ENCODE measurements at places on chromosomes 7 and 10. TPM values are rescaled to one million over a fixed set of nuclear protein-coding genes. Genes with fewer than 3 reads are reported as not detected.

DNA sequence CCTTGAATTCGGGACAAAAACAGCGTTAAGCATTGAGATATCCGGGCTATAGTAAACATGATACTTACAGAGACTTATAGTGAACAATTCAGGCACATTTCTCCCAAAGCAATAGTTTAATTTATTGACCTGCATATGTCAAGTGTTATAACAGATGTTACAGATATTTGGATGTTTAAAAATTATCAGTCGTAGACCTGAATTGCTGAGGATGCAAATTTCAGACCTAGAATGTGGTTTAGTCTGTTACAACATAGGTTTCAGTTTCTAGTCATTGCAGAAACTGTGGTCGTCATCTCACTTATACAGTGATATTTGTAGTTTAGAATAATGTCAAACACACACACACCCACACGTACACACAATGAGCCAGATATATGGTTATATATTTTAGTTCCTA lies 85.2 kb downstream of the VTI1A start:
- DNase-seq, result no peak

DNA sequence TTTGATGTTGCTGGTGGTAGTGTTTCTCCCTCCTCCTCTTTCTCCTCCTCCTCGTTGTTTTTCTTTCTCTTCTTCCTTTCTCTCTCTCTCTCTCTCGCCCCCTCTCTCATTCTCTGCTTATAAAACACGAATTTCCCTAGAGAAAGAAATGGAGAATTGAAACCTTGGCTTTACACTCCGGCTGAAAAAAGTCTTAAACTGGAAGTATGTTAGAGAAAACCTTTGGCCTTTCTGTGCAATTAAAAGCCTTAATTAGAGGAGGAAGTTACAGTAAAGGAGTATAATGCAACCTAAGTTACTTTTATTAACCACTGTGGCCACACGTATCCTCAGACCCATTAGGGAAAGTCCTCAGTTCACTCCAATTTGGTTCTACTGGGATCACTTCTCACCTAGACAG lies 501.7 kb upstream of the SORCS1 start:
- DNase-seq, result no peak

- no peak for DNase-seq
Measured at GRCh38 chr10:109902992-109903947, 20.0 kb downstream of the XPNPEP1 start.

The ATP5MK gene
- polyA plus RNA-seq, result 264 TPM

GRCh38 chr7:31338706-31339105 lies 1.8 kb downstream of the NEUROD6 start:
- no peak for DNase-seq

The KIAA1217 gene
- 106 TPM for polyA plus RNA-seq

The TMEM178B gene
- polyA plus RNA-seq, result 0.33 TPM

GRCh38 chr7:158911145-158911544 lies 54.8 kb downstream of the DYNC2I1 start:
- DNase-seq, result no peak

GRCh38 chr7:151274396-151274795 lies 25.9 kb upstream of the SMARCD3 start:
- DNase-seq, result no peak

DNA sequence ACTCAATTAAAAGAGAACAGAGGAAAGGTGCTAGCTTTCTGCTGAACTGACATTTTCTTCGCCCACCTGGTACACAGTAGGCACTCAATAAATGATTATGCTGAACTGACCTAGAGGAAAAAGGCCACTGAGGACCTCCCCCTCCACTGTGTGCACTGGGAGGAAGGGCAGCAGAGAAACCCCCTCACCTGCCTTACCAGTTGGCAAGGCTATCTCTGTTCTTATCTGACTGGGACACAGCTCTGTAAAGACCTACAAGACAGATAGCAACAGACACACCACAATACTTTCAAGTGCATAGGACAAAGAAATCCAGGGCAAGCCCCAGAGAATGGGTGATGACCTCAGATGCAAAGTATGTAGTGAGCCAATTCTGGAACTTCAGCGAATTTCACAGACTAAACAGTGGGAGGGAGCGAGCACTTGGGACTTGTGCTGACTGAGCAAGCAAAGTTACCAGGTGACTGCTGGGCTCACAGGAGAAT lies 30.4 kb downstream of the PDLIM1 start:
- no peak for DNase-seq

- DNase-seq, result no peak
Measured at GRCh38 chr10:17836942-17837341, 27.8 kb downstream of the MRC1 start.

The OR2A12 gene
- not detected for polyA plus RNA-seq

The FAM180A gene
- 0.19 TPM for polyA plus RNA-seq

DNA sequence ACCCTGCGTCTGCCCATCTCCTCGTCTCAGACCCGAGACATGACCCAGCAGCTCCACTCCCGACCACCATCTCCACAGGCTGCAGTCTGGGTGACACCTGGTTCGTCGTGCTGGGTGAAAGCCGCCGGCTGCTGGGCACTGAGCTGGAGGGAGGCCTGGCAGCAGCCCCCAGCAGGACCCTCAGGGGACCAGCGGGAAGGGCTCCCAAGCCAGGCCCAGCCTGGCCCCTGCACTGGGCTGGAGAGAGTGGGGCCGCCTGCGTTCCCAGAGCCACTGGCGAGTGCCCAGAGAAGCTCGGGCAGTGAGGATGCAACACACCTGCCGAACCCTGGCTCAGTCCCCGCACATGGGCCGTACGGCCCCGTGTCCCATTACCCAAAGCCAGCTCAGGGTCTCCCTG lies 21.3 kb downstream of the CFAP46 start:
- no peak for DNase-seq

The CYP2C18 gene
- 0.32 TPM for polyA plus RNA-seq

GRCh38 chr7:124796771-124797170 lies 31.2 kb upstream of the GPR37 start:
- DNase-seq, result no peak

DNA sequence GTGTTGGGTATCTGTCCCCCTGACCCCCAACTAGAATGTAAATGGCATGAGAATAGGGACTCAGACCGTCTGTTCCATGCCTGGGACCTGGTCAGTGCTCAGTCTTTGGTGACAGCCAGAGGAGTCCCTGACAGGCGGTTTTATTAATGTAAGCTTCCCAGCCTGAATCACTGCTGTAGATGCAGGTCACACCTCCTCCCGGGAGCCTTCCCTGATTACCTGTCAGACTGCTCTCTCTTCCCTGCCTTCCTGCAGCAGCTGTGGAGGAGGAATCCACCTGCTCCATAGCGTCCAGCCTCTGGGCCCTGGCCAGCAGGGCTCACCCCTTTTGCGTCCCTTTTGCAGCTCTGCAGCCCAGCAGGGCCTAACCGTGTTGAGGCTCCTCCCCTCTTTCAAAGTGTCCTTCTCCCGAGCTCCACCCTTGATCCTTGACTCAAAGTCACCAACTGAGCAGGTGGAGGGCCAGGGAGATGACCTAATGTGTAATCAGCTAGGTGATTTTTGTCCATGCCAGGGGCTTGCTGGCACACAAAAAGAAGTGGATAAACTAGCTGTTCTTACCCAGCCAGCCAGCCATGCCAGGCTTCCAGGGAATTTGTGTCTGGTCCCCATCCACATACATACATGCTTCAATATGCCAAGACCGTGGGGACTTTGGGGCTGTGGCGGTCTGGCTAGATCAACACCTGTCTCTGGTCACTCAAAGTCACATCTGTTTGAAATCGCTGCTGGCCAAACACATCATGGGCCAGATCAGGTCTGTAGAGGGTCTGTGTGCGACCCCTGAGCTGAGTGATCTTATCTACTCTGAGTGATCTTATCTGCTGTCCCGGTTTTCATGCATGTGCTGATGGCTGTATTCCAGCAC lies 195.1 kb downstream of the CCDC3 start:
- no peak for DNase-seq

DNA sequence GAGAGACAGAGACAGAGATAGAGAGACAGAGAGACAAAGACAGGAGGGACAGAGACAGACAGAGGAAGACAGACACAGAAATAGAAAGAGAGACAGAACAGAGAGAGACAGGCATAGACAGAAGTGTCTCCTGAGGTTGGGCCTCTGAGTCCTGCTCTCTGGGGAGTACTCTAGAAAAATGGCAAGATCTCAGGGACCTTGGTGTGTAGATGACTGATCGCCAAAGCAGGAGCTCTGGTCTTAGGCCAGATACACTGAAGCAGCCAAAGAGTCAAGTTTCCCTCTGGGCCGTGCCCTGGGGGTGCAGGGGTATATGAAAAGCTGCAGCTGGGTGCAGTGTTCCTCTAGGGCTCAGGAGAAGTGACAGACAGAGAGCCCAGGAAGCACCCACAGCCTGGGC lies 176.6 kb upstream of the TNS3 start:
- no peak for DNase-seq

The TMUB1 gene
- 33.8 TPM for polyA plus RNA-seq

DNA sequence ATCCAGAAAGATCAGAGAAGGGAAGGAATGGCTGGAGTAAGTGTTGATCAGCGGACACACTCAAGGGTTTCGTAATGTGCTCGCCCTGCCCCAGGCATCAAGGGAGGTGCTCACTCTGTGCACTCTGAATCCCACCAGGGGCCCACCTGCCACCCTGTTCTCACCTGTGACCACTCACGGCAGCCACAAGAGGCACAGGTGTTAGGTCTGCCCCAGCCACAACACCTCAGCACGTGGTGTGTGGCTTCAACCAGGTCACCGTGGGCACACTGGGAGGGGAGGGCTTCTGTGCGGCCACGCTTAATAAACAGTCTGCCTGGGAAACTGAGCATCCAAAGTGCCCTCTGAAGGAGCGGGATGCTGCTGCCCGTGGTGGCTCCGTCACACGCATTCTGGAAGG lies 49.8 kb downstream of the CUX1 start:
- no peak for DNase-seq

DNA sequence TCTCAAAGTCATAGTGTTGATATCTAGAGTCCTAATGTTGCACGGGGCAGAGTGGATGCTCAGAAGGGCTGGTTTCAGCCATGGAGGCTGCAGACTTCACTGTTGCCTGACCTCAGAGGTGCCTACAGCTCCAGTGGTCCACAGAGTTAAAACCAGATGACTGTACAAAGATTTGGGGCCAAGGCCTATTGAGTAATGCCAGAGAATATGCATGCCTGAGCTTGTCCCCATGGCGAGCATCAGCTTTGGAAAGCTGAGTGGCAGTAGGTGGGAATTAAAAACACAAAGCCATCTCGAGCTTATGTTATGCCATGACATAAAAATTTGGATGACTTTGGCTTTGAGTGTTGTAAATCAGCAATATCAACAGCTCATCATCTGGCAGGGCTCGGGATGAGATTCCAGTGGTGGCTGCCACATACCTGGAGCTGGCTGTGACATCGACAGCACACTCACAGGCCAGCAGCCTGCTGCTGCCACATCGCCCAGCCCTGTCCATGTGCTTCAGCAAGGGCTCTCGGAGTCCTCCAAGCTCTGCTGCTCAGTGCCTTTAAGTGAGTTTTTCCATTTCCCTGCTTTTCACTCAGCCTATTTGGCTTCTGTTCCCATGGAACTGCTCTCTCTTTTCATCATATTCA lies 379.6 kb downstream of the TNS3 start:
- DNase-seq, result no peak

GRCh38 chr10:97224483-97225435 lies 39.0 kb upstream of the SLIT1 start:
- no peak for DNase-seq

Measured in left renal cortex interstitium (tissue), 4 donors.